ENCODE measurements at places on chromosomes 3 and 15.

GRCh38 chr3:159236321-159236720 lies 434.5 kb downstream of the MFSD1 start:
- DNase-seq = no peak

DNA sequence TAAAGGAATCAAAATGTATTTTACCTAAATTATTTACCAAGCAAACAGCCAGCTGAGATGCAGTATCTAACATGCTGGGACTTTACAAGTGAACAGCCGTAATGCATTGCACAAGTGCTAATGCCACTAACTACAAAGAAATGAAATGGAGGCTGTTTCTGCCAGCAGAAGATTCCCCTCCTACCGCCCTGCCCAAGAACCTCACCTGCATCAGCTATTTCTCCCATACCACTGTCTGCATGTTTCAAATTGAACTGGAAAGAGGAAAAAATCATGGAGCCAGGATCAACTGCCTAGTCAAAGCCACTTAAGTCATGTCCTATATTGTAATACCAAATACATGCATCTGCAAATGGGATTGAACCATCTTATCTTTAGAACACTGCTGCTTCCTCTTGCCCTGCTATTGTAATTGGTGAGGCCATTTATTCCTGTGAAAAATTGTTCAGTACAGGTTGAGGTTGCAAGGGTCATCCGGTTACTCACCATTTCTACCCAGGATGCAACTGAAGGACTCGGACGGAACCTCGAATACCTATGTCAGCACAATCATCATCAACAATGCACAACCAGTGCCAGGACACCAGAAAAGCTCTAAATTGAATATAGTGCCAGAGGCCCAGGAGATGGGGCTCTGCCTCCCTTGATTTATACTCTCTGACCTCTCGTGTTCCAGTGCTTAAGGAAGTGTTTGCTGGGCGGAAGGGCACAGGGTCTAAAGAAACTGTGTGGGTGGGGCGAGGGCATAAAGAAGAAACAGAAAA lies 27.5 kb downstream of the ANXA2 start:
- no peak for DNase-seq

DNA sequence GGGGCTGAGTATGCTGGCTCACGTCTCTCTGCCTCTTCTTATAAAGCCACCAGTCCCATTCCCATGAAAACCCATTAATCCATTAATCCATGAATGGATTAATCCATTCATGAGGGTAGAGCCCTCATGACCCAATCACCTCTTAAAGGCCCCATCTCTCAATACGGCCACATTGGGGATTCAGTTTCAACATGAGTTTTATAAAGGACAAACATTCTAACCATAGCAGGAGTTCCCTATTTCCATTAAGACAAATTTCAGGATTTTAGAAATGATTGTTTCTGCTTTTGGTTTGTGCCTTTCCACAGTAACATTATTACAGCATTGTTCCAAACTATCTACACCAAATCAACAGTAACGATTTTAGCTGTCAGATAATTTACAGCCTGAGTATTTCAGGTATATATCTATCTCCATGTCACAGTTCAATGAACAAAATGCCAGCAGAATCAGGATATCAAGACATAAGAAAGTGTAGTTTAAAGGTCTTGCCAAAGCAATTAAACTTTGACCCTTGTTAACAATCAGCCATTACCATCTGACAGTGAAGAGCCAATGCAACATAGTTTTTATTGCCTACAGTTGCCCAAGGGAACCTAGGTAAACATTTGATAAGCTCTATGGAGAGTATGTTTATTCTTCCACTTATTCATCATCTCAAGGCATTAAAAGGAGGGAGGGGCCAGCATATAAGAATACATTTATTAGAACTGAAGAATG lies 3.8 kb downstream of the TSPAN3 start:
- no peak for DNase-seq

DNA sequence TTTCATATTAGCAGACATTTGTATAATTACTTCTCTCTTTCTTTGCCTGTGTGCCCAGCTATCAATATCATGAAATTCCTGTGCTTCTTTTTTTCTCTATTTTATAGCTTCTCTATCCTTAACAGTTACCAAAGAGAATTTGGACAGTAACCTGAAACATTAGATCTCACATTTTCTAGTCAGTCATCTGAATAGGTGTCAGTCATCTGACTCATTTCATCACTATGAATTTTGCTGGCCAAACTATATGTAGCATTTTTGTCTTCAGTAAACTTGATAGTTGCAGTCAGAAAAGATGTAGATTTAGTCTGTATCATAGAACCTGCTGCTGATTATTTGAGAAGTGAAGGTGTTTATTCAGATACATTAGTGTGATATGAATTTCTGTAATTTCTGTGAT lies 52.6 kb downstream of the HMG20A start:
- DNase-seq = no peak

DNA sequence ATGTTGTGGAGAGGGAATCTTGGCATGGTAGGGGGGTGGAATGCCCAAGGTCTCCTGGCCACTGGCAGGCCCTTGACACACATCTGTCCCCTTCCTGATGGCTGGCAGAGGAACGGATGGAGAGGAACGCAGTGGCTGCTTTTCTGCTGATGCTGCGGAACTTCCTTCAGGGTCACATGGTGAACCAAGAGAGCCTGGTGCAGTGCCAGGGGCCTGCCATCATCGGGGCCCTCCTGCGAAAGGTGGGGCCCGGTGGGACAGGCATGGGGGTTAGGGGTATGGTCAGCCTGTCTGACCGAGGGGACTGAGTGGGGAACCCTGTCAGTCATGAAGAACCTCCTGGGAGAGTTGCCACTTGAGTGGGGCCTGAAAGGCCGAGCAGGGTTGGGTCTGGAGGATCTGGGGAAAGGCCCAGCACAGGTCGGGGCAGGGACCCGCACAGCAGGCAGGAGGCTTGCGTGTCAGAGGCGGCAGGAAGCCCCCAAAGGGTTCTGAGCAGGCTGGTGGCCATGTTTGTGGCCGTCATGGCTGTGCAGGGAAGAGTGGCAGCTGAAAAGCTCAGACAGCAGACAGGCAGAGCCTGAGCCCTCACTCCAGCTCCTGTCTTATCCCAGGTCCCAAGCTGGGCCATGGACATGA lies 18.1 kb downstream of the NBEAL2 start:
- DNase-seq = no peak

DNA sequence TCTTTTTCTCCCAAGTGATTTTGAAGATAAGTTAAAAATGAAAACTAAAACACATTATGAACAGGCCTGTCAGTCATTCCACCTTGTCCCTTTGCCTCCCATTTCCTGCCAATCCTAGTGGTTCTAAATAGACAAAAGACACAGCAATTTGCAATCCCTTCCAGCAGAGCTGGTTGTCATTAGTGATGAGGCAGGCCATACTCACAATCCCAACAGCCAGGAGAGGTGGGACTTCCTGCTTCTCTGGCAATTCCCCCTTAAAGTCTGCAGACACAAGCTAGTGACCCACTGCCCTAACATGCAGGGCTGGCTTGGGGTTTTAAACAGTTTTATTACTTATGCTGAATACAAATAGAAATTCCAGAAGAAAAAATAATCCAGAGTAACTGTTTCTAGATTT lies 38.4 kb upstream of the RBP1 start:
- no peak for DNase-seq

DNA sequence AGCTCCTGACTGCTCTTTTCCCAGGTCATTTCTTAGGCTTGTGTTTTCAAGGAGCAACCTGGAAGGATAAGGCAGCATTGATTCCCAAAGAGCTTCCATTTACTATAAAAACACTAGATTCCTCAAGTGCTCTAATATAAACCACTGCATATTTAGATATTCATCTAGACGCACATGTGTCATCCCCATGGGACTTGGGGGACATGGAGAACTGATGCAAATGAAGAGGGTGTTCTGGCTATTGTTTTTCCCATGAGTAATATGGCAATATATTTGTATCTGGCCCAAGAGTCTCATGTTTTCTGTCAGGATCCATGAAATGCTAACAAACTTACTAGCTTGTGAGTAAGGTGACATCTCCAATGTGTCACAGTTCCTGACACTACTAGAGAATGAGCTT lies 31.3 kb downstream of the HACD2 start:
- no peak for DNase-seq

- DNase-seq = no peak
These were observed 466.5 kb downstream of the ROBO2 start for GRCh38 chr3:77506384-77506783.

DNA sequence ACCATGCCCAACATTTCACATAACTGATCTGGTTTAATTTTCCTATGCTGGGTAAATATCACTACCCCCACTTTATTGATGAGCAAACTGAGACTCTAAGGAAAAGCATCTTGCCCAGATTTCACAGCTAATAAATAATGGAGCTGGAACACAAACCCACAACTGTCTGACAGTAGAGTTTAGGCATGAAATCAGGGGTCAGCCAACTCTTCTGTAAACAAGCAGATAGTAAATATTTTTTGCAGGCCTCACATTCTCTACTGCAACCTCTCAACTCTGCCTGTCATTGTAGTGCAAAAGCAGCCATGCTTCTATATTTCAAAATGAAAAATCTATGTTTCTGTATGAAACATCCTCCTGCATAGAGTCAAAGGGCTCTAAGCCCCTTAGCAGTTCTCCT lies 111.5 kb downstream of the ERC2 start:
- DNase-seq = no peak

- no peak for DNase-seq
These were observed 1.4 kb downstream of the MAPKBP1 start for GRCh38 chr15:41775651-41776050.

GRCh38 chr3:169264711-169265110 lies 398.8 kb downstream of the MECOM start:
- no peak for DNase-seq

GRCh38 chr3:191889106-191889505 lies 428.1 kb downstream of the PYDC2 start:
- DNase-seq = no peak

- no peak for DNase-seq
These were observed 1044.2 kb downstream of the AGBL1 start for GRCh38 chr15:87123676-87124382.

DNA sequence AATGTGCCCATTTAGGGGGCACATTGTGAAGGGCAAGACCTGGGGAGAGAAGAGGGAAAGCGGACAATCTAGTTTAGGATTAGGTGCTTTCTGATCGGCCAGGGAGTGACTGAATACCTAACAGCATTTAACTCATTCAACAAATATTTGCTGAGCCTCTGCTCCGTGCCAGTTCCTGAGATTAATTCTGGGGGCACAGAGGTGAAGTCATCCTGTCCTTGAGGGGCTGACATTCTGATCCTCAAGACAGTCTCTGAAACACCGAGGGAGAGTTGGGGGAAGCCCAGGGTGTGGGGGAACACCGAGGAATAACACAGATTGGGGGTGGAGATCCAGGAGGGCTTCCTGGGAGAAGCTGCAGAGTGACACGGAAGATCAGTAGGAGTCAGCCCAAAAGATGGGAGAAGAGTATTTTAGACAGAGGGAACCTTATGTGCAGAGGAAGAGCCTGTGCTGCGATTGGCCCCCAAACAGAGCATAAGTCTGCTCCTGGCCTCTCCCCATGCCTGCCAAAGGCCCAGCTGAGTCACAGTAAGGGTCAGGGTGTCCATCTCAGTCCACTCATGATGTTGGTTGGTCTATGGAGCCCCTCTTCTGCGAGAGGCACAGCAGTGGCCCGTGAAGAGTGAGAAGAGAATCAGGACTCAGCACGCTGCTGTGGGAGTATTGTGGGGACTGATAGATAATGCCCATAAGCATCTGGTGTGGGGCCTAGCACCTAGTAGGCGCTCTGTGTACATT lies 60.2 kb downstream of the AMOTL2 start:
- DNase-seq = no peak

DNA sequence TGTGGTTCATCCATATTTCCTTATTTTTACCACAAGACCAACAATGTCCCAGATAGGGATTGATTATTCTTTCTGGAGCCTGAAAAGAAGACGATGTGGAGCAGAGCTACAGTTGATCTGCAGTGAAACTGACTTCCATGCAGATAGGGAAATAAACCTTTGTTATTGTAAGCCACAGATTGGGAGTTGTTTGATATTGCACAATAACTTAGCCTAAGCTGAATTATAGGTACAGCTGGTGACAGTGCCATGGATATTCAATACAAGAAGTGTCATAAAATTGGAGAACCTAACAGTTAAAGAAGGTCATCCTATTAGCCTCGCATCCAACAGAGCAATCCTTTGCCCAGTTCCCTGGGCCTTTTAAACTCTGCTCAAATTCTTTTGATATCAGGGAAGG lies 367.7 kb upstream of the PPP2R3A start:
- no peak for DNase-seq

DNA sequence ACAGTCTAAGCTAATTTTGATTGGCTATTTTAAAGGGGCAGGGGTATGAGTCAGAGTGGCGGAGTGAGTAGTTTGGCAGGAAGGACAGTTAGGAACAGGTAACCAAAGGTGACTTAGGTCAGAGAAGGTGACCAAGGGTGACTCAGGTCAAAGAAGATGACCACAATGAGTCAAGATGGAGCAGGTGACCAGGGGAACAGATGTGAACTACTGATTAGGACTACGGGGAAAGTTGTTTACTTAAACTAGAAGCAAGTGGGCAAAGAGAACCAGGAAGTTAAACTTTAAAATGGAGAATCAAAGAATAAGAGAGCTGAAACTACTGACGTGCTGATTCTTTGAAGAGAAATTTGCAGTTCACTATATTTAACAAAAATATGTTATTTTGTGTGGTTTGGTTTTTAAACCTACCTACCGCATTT lies 14.1 kb upstream of the CA12 start:
- no peak for DNase-seq

GRCh38 chr3:110015231-110015963 lies 678.1 kb upstream of the DPPA4 start:
- DNase-seq = no peak

GRCh38 chr15:67024314-67024997 lies 40.9 kb upstream of the SMAD3 start:
- DNase-seq = no peak

DNA sequence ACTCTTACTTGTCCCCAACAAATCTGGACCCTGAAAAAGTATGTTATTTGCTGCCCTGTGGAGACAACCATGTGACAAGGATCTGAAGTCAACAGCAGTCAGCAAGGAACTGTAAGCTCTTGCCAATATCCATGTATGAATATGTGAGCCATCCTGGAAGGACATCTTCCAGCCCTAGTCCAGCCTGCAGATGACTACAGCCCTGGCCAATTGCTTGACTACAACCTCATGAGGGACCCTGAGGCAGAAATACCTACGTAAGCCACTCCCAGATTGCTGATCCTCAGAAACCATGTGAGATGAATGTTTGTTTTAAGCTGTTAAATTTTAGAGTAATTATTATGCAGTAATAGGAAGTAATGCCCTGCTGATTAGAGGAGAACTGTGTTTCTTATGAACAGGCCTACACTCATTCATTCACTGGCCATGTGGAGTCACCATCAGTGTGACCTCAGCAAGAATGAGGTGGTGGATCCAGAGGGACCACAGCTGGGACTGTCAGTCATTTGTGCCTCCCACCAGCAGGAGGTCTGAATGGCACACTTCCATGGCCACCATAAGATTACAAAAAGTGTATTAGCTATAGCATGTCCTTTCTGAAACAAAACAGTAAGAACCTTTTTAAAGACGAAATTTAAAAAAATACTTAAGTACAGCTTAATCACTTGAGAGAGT lies 92.6 kb downstream of the TFDP2 start:
- DNase-seq = no peak

DNA sequence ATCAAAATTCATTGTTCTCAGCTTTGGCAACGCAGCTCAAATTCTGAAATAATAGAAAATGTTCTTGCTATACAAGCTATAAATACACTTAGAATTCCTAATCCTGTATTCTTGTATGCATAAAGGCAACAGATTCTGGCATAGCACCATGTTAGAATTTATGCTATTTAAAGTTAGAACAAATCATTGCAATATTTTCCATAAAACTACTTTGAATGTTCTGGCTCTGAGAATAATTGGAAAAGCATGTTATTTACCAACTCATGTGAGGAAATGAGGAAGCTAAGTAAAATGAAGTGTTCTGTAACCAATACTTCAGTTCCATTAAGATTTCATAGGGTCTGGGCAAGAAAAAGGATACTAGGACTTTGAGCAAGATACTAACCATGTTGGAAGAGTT lies 888.9 kb downstream of the SQOR start:
- no peak for DNase-seq

All from NCI-H1930 (cell line).